ENCODE measurements at places on chromosomes 13 and 19.

GRCh38 chr13:111969551-111970135 is 97.3 kb upstream of the SOX1 start:
- DNase-seq = no peak

DNA sequence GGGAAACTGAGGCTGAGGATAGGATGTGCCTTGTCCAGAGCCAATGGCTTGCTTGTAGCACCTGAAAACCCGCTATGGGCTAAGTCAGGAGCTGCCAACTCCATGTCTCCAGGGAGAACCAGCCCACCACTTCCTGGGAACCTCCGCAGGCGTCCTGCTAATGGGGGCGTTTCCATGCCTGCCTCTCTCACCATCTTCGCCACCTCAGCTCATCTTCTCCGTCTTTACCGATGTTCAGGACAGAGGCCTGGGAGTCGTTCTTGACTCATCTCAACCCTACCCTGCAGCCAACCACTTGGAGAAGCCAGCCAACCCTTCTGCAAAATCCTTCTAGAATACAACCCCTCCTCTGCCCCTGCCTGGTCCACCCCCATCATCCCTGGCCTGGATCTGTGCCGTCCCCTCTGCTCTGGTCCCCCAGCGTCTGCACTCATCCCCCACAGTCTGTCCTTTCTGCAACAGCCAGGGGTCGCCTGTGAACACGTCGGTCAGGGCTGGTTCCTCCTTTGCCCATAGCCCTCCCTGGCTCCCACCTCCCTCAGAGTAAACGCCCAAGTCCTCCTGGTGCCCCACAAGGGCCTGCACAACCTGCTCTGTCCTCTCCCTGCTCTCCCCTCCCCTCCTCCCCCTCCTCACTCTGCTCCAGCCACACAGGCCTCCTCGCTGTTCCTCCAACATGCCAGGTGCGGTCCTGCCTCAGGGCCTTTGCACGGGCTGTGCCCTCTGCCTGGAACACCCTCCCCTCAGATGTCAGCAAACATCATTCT is 31.0 kb downstream of the PTPRS start:
- DNase-seq = no peak

GRCh38 chr19:13401388-13401787 is 104.9 kb downstream of the CACNA1A start:
- no peak for DNase-seq

DNA sequence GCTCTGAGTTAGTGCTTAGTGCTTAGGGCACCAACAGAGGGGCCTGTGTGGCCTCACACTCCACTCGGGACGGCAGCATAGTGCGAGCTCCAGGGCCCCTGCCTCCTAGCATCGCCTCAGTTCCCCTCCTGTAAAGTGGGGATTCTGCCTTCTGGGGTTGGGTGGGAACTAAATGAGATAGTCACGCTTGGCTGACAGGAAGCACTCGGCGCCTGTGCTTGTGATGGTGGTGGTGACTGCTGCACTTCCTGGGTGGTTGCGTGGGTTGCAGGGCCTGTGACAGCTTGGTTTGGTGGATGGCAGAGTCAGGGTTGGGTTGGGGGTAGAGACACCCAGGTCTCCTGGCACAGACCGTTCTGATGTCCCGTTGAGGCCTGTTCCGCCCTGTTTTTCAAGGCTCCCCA is 7.7 kb downstream of the PLEKHF1 start:
- peak; percentile 62 for DNase-seq

- no peak for DNase-seq
These were observed 7.5 kb upstream of the TPM4 start for GRCh38 chr19:16068696-16069259.

- no peak for DNase-seq
These were observed 54.5 kb downstream of the TSSK6 start for GRCh38 chr19:19460761-19461265.

- DNase-seq = no peak
These were observed 400.0 kb downstream of the LMO7 start for GRCh38 chr13:76036176-76036575.

DNA sequence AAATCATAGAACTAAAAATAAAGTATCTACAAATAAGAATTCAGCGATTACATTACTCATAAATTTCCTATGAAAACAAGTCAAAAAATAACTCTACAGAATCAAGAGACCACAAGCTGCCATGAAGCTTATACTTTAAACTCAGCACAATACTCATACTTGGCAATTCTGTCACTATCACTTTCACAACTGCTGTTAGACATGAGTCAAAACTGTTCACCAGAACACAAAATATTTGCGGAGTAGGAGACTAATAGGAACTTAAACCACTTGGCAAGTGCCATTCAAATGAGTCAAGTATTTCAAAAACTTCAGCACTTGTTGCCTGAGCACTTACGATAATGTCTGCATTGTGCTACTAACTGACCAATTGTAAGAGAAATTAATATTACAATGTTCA is 387.8 kb upstream of the GPC6 start:
- no peak for DNase-seq

DNA sequence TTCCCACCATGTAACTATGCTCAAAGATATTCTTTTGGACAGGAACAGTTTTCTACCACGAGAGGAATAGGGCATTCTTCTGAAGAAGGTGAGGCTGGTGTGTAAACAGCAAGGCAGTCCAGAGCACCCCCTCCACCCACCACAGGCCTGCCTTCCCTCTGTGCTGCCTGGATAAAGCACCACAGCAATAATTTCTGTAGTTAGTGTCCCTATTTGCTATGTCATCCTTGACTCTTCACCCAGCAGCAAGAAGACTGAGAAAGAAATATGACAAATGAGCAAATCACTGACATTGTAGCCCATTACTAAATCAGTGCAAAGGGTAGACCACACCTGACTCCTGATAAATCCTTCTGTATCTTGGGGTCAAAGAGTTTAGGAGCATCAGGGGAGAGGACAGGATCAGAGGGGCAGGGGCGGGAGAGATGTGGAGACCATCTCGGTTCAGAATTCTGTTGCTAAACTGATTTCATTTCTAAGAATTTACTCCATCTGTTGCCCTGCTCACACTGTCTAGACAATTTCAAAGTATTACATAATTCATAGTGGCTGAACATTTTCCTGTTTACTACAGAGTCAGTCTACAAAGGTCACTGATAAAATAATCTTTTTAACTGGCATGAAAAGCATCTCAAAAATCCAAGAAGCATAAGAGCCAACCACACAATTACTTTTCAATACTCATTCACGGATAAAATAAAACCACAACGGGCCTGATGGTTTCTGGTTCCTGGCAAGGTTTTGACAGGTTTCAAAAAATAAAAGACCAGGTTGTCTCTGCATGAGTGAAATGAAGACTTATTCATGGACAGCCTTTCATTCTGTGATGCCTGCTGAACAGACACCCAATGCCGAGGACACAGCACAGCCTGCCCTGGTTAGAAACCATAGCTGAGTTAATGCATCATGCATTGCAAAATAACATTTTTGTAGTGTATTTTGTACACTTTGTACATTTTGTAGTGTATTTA is 88.4 kb upstream of the IRS2 start:
- no peak for DNase-seq

DNA sequence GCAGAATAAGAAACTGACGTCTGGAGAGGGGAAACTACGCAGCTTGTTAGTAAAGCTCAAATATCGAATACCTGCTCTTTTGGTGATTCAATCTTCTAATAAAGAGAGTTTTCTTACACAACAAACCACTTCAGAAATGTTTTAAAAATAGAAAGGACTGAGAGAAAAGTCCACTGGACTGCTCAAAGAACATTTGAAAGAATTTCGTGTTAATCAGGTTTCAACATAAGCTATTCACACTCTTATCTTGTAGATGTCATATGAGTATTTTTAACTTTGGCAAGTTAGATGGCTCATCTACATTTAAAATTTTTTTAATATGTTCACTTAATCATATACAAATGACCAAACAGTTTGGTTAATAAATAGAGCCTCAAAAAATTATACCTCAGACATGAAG is 95.6 kb upstream of the FAM216B start:
- no peak for DNase-seq

GRCh38 chr19:46878613-46879375 is 18.0 kb downstream of the ARHGAP35 start:
- DNase-seq = no peak

DNA sequence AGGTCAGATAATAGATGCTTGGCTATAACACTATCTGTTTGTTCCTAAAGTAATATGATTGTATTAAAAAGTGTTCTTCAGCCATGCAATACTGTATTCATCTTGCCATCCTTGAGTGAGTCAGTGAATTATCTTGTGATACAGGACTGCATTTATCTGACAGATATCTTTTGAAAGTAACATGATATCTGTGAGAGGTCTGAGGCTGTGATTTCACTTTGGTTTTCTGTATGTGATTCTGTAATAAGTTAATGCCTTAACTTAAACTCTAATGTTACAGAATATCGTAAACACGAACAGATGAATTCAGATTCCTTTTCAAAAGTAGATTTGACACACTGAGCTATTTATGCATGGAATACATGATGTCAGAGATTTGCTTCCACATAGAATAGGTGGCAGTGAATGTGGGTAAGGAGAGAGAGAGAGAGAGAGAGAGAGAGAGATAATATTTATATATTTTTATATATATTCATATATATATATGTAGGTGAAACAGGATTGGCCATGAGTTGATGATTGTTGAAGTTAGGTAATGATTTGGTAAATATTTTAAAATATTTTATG is 97.9 kb upstream of the RNF113B start:
- no peak for DNase-seq

DNA sequence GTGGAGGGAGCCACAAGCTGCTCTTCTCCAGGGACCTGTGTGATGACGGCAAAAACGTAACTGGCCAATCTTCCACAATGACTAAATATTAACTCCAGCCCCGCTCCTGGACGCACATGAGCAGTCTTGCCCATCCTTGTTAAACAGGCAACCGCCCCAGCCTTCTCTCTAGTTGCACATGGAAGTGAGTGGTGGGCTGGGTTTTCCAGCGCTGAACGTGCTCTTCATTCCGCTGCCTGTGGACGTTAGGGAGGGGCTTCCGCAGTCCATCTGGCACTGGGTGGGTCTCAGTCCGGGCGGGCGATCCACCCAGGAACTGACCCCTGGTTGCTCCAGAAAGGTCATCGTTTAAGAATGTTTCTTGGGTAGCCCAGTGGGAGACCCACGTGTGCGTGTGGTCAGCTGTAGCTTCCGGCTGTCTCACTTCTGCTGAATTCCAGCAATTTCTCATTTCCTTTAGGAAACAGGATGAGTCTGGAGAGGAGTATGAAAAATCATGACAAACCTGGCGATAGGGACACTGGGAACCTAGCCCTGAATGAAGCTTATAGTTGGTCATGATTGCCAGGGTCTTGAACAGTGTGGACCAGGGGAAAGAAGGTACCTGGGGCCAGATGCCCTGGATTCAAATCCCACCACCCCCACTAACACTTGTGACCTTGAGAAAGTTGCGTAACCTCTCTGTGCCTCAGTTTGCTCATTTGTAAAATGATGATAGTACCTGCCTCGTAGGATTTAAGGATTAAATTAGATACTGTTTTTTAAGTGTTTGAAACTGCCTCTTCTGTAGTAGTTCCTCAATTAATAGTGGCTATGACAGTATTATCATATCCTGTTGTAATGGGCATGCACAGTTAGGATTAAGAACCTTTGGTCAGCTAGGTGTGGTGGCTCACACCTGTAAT is 92.6 kb downstream of the SIPA1L3 start:
- DNase-seq = no peak

GRCh38 chr13:112013665-112014064 is 53.3 kb upstream of the SOX1 start:
- no peak for DNase-seq

All from GM12864 (cell line).